ENCODE measurements at places on chromosomes 16 and 17.

GRCh38 chr17:45147581-45148182 is 593 bp upstream of the HEXIM1 start:
- peak; percentile 96 for DNase-seq

- no peak for DNase-seq
Observed at GRCh38 chr17:42900460-42901331, at the start of gene G6PC1. G6PC1 (plus strand) TSS chr17:42900799; CDS start chr17:42900877, 78 bp downstream.

GRCh38 chr17:82175951-82176350 is 36.7 kb downstream of the CCDC57 start:
- DNase-seq = no peak

GRCh38 chr16:67115639-67116038 is 5.9 kb downstream of the PHAF1 start:
- DNase-seq = peak; percentile 90

- DNase-seq = peak; percentile 56
Observed at GRCh38 chr17:82287868-82288801, 14.6 kb upstream of the CSNK1D start.

Measured in astrocyte (in vitro differentiated cells and primary cell).